IMR-90 (cell line): ENCODE measurements at places on chromosomes 16 and 17. TPM values are rescaled to one million over a fixed set of nuclear protein-coding genes. Genes with fewer than 3 reads are reported as not detected.

- peaks cover 9% of the 10 kb centered on the region for H3K36me3 ChIP-seq
- H3K27ac ChIP-seq: no peak overlapping the region
- peaks cover 10% of the 10 kb centered on the region; the same call in 1 of the 2 replicates for H3K4me1 ChIP-seq
- no peak for DNase-seq
These were observed 103.4 kb downstream of the VPS53 start for GRCh38 chr17:611202-611601.

DNA sequence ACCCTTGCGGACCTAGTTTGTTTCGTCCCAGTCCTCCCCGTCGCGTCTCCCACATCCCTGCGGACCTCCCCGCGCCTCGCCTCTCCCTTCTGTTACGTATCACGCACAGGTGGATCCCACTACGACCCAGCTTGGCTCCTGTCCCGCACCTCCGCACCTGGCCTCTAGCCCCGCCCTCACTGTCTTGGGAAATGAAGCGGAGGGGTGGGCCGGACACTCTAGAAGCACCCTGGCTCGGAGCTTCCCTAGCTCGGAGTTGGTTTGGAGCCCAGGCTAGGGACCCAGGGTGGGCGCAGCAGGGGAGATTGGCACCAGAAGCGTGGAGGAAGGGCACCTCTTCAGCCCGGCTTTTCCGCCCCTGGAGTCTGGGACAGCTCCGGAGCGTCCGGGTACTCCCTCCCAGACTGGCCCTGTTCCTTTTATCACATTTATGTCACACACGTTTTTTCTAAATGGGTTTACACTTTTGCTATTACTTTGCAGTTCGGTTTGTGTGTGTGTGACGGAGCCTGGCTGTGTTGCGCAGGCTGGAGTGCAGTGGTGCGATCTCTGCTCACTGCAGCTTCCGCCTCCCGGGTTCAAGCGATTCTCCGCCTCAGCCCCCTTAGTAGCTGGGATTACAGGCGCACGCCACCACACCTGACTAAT is 1.4 kb upstream of the CEMP1 start:
- peak overlapping the region; percentile 75 for H3K27ac ChIP-seq
- peaks cover 22% of the 10 kb centered on the region; the same call in 1 of the 2 replicates for H3K36me3 ChIP-seq
- H3K4me1 ChIP-seq: peaks cover 18% of the 10 kb centered on the region
- H3K4me3 ChIP-seq: peak overlapping the region; percentile 55

GRCh38 chr17:49063652-49064051 is 66.5 kb downstream of the IGF2BP1 start:
- no peaks in the 10 kb centered on the region for H3K27me3 ChIP-seq
- H3K27ac ChIP-seq: no peak overlapping the region
- H3K4me3 ChIP-seq: no peak overlapping the region
- H3K36me3 ChIP-seq: no peaks in the 10 kb centered on the region

GRCh38 chr16:57427824-57428223 is 19.4 kb downstream of the CIAPIN1 start:
- no peak overlapping the region for H3K27ac ChIP-seq
- no peak overlapping the region for H3K4me3 ChIP-seq
- H3K36me3 ChIP-seq: peaks cover 38% of the 10 kb centered on the region
- no peaks in the 10 kb centered on the region; the same call in 1 of the 2 replicates for H3K4me1 ChIP-seq

DNA sequence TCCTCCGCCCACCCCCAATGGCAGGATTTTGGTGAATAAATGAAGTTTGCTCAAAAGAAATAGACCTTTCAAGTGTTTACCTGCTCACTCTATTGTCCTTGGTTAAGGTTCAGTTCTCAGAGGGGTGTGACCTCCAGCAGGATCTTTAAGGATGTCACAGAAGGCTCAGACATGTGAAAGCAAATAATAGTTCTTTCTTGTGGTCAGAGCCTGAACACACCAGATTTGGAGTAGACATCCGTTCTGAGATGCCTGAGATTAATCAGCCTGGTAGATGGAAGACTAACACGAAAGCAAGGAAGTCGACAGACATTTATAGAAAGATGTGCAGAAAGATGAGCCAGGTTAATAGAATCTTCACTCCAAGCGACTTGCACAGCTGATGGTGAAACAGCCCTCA is 557.9 kb upstream of the CDH11 start:
- H3K27ac ChIP-seq: no peak overlapping the region
- DNase-seq: no peak
- peaks cover 5% of the 10 kb centered on the region for H3K27me3 ChIP-seq
- peaks cover under 1% of the 10 kb centered on the region; the same call in 1 of the 2 replicates for H3K4me1 ChIP-seq
- no peak overlapping the region for H3K4me3 ChIP-seq

GRCh38 chr17:18946536-18946935 is 5.4 kb upstream of the SLC5A10 start:
- H3K36me3 ChIP-seq: no peaks in the 10 kb centered on the region
- H3K27ac ChIP-seq: no peak overlapping the region
- peaks cover 5% of the 10 kb centered on the region; the same call in 1 of the 2 replicates for H3K4me1 ChIP-seq
- DNase-seq: peak; percentile 19

DNA sequence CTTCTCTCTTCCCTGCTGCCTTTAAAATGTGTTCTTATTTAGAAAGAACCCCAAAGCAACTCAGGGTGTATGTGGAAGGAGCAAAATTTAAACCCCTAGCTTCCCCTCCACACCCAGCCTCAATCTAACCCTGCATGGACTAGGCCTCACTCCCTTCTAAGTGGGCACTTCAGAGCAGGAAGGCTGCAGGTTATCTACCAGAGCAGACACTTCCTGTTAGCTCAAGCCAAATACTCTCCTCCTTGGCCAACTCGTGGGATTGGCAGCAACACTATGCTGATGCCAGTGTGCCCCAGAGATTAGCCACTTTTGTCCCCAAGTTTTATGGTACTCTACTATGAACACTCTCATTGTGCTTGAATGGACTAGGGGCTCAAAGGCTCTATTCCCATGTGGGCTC is 35.6 kb downstream of the CCDC42 start:
- H3K4me3 ChIP-seq: no peak overlapping the region
- DNase-seq: no peak
- no peak overlapping the region for H3K27ac ChIP-seq
- H3K4me1 ChIP-seq: no peaks in the 10 kb centered on the region

DNA sequence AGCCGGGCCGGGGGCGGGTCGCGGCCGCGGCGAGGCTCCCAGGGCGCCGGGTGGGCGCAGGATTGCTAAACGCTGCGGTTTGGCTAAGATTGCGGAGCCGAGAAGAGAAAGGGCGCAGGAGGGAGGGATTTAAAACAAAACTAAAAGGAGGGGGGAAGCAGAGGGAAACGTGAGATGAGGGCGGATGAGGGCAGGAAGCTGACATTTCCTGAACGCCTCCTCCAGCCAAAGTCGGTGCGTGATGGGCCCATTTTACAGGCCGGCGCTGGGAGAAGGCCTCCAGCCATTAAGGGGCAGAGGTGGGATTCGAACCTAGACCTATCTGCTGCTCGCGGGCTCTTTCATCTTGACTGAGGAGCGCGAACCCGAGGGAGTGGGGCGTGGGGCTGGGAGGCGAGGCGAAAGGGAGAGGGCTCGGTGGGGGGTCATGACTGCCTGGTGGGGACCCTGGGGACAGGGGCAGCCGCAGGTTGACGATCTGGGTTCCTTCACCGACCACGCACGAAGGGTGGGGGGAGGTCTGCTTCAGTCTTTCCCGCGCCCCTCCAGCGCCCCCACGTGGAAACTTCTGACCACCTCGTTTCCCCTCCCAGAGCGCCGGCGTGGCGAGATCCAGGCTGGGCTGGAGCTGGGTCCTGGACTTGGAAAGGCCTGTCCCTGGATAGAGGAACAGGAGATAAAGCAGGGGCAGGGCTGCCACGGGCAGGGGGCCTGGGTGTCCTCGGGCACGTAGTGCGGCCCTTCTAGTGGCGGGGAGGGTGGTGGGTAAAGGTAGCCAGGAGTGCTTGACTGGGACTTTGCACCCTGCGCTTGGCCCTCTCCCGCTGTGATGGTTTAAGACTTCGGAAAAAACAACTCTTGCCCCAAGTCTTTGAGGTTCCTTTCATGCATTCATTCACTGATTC is 3.8 kb upstream of the TAC4 start:
- H3K4me1 ChIP-seq: peaks cover 3% of the 10 kb centered on the region; the same call in 1 of the 2 replicates
- peaks cover 23% of the 10 kb centered on the region; the same call in 1 of the 2 replicates for H3K27me3 ChIP-seq
- no peaks in the 10 kb centered on the region for H3K36me3 ChIP-seq
- H3K4me3 ChIP-seq: peak overlapping the region; percentile 39
- DNase-seq: peak; percentile 59
- no peak overlapping the region for H3K27ac ChIP-seq

- H3K4me1 ChIP-seq: peaks cover 13% of the 10 kb centered on the region
- peak overlapping the region; percentile 2; the same call in 1 of the 2 replicates for H3K27ac ChIP-seq
- H3K27me3 ChIP-seq: no peaks in the 10 kb centered on the region
- no peaks in the 10 kb centered on the region for H3K36me3 ChIP-seq
These were observed 1.0 kb upstream of the GLG1 start for GRCh38 chr16:74607962-74608356.

DNA sequence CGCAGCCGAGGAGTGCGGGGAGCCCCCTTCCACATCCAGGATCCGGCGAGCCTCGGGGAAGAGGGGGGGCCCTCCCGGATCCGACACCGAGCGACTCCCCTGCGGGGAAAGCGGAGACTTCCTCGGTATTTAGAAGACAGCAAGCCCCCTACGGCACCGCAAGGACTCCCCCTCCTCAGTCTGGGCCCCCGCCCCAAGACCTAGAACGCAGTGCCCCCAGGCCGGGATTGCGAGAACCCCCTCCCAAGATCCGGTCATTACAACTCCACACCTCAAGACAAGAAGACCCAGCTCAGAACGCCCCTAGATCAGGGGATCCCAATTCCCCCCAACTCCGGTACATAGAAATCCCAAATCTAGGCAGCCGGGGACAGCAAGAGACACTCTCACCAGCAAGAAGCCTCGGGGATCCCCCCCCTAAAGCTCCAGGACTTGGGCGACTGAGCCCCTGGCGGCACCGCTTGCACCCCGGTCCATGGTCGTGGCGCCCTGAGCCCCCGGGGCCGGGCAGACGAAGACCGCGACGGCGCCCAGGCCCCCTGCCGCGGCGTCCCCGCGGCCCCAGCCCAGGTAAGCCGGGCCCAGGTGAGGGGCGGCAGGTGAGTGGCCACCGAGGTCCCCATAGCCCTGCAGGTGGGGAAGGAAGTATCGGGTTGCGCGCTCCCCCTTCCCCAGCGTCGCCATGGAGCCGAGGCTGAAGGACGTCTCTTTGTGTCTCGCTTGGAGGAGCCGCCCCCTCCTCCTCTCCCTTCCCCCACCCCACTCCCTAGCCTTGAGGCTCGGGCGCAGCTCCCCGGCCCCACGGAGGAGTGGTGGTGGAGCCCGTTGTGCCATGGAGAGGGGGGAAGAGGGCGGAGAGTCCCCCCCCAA is 641 bp downstream of the SBK1 start:
- H3K27ac ChIP-seq: no peak overlapping the region
- peak overlapping the region; percentile 66 for H3K4me3 ChIP-seq
- H3K27me3 ChIP-seq: peaks cover 46% of the 10 kb centered on the region
- no peak for DNase-seq
- H3K4me1 ChIP-seq: no peaks in the 10 kb centered on the region
- no peaks in the 10 kb centered on the region for H3K36me3 ChIP-seq

DNA sequence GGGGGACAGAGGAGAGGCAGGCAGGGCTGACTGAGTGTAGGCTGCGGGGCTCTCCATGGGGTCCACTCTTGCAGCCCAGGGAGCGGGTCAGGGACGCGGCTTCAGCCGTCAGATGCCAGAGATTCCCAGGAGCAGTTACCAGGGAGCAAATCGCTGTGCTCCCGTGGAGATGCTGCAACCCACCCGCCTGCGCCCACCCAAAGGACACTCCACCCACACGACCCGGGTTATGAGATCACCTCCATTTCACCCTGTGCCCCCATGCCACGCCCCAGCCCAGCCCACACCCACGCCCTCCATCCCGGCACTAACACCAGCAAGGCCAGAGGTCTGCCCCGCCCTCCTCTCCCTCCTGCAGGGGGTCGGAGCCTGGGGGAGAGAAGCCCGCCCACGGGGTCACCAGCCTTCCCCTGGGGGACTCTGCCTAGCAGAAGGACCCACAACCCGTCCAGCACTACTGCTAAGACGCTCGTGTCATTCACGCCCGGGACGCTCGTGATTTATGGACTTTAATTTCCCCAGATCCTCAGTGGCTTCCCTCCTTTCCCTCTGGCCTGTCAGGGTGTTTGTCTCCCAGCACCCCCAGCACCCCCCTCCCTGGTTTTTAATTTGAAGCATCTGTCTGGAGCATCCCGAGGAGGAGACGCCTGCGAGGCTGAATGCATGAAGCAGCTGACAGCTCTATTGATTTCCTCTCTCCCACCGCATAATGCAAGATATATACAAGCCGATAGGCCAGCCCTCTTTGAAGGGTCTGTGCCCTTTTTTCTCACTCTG is 6.7 kb upstream of the RPL38 start:
- peaks cover 30% of the 10 kb centered on the region for H3K27me3 ChIP-seq
- H3K27ac ChIP-seq: no peak overlapping the region
- H3K4me3 ChIP-seq: no peak overlapping the region
- no peak for DNase-seq
- no peaks in the 10 kb centered on the region for H3K36me3 ChIP-seq
- no peaks in the 10 kb centered on the region for H3K4me1 ChIP-seq

DNA sequence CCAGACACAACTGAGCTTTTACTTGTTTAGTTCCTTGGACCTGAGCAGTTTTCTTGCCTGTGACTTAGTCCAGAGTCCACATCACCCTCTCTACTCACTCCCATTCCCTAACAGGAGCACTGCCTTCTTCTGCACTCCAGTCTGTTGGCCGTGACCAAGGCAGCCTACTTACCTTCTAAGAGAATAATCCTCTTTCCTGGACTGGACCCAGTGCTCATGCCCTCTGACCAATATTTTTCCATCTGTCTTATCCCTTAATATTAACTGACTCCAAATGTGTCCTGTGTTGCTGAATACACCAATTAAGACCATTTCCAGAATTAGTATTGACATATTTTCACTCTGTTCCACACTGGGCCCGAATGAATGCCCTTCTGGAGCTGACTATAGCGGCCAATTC is 681.0 kb upstream of the KIF2B start:
- H3K4me3 ChIP-seq: no peak overlapping the region
- DNase-seq: no peak
- no peaks in the 10 kb centered on the region for H3K36me3 ChIP-seq
- no peaks in the 10 kb centered on the region for H3K27me3 ChIP-seq
- no peaks in the 10 kb centered on the region for H3K4me1 ChIP-seq
- no peak overlapping the region for H3K27ac ChIP-seq

GRCh38 chr17:39607851-39608130 is at the start of gene NEUROD2:
Gene NEUROD2 (minus strand): TSS chr17:39607920. CDS start chr17:39606599, 1,321 bp downstream.
- peaks cover 86% of the 10 kb centered on the region for H3K27me3 ChIP-seq
- H3K4me1 ChIP-seq: no peaks in the 10 kb centered on the region; the same call in 1 of the 2 replicates

DNA sequence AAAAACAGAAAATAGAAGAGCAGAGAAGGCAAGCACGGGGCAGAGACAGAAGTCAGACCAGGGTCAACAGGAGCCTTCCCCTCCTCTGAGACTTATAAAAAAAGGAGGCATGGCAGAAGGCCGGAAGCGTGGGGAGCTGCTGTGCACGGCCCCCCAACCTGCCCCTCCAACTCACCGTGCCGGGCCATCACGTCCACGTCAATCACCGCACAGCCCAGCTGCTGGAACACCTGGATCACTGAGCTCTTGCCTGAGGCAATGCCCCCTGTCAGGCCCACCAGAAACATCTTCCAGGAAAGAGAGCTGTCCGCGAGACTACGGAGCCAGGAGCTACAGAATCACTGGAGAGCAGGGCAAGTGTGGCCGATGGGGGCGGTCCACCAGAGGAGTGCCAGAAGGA is 16.8 kb downstream of the DCAKD start:
- H3K36me3 ChIP-seq: peaks cover 38% of the 10 kb centered on the region
- DNase-seq: no peak
- no peak overlapping the region for H3K4me3 ChIP-seq
- peaks cover 24% of the 10 kb centered on the region; the same call in 1 of the 2 replicates for H3K4me1 ChIP-seq

KRT31 gene
- total RNA-seq: not detected in 2 replicates

DNAH17 gene
- total RNA-seq: not detected in 2 replicates

LAT gene
- 0.18 TPM in 1 of 2 replicates, not detected in the other for total RNA-seq
